ENCODE measurements at places on chromosomes 11 and 22.

GRCh38 chr11:129324533-129325175, 51.0 kb upstream of the BARX2 start:
- no peak for DNase-seq

DNA sequence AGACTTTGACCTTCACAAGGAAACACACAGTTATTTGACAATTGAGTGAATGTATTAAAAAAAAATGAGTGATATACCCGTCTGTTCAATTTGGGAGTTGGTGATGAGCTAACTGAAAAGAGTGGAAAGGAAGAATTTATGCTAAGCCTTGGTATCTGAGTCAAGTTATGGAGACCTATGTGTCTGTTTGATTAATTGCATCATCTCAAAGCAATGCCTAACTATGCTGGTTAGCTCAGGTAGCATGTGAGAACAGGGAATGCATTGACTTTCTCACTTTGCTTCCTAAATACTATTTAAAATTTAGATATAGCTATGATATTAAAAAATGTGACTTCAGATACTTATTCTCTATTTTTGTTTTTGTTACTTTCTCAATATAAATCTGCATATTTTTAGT, 110.5 kb downstream of the DDX10 start:
- no peak for DNase-seq

DNA sequence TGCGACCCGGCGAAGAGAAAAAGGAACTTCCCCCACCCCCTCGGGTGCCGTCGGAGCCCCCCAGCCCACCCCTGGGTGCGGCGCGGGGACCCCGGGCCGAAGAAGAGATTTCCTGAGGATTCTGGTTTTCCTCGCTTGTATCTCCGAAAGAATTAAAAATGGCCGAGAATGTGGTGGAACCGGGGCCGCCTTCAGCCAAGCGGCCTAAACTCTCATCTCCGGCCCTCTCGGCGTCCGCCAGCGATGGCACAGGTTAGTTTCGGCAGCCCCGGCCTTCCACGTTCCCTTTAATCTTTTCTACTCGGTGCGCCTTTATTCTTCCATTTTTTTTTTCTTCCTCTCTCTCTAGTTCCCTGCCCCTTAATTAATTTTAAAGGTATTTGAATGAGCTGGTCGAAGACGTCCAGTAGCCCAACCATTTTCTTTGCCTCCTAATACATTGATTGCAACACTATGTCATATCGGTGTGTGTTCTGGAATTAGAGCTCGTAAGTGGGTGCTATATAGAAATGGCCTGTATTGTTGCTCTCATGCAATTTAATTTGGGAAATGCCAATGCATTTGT, 537 bp downstream of the EP300 start:
- DNase-seq = no peak

DNA sequence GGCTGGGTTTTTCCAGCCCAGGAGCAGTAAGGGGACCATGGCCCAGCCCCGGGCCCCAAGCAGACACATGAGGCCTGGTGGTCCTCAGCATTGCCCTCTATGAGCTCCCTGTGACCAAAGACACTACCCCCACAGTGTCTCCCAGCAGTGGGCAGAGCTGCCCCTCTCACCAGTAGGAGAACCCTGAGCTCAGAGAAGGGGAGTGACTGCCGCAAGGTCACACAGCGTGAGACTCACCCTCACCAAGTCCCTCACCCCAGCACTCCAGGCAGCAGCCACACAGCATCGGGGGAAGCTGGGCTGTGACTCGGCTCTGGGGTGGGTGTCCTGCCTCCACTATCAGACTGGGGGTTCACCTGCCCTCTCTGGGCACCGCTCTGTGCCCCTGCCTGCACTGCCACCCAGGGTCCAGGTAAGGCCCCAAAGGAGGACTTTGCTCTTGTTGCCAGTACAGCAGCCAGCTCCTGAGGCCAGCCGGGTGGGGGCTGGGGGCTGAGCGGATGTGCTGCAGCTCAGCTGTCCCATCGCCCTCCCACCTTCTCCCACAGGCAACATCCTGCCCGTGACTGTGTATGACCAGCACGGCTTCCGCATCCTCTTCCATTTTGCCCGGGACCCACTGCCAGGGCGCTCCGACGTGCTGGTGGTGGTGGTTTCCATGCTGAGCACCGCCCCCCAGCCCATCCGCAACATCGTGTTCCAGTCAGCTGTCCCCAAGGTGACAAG, 7.9 kb upstream of the SH3BP1 start:
- DNase-seq = no peak

- DNase-seq = no peak
Measured at GRCh38 chr11:81989093-81989492, 744.6 kb downstream of the FAM181B start.

DNA sequence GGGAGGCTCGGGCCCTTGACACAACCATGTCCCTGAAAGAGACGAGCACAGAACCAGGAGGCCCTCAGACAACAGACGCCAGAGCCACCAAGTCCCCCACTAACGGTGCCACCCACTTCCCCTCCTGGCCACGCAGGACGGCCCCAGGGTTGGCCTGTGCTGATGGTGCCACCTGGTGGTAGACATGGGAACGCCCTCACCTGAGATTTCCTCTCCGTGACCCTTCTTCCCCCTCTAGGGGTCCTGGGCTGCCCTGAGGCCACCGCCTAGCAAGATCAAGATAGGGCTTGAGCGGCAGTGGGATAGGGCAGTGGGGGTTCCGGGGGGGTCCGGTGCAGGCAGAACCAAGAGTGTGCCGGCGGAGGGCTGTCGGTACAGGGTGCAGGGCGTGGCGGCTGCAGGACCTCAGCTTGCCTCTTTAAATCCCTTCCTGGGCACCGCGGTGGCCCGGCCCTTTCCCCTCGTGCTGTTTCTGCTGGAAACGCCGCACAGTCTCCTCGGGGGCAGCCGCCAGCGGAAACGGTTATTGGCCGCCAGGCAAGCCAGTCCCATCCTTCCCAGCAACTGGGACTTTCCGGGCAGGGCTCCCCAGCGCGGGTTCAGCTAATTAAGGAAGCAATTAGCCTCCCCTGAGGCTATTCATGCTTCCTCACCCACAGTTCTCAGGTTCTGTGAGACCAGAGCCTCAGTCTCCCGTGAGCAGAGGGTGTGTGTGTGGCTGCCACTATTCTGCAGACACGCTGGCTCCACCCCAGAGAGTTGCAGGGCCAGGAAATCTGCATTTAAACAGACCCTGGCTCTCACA, 5.5 kb upstream of the NFAM1 start:
- peak; percentile 69 for DNase-seq

GRCh38 chr22:49528420-49528720, 299.3 kb downstream of the BRD1 start:
- DNase-seq = no peak

GRCh38 chr11:68009391-68010089, 587 bp upstream of the ALDH3B1 start:
- DNase-seq = no peak

DNA sequence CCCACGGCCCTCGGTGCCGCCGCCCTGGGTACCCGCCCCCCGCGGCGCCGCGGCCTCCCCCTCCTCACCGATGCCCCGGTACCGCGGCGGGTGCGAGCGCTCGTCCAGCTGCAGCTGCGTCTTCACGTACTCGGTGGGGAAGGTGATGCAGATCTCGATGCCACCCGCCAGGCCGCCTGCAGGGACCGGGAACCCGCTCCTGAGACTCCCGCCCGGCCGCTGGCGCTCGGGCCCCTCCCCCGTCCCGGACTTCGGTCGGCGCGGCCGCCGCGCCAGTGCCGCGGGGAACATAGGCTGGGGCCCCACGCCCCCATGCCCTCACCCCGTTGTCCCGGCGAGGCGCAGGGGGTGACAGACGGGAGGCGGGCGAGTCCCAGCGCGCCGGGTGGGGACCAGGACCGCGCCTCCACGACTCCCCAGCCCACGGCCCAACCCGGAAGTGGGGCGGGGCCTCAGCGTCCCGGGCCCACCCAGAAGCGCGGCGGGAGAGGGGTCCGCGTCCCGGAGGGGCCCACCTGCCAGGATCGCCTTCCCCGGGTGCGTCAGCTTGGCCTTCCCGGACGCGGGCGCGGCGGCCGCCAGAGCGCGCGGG, 375 bp downstream of the SLC25A1 start:
- DNase-seq = no peak

- DNase-seq = no peak
Measured at GRCh38 chr11:120139316-120140069, 1.6 kb upstream of the TRIM29 start.

- DNase-seq = no peak
Measured at GRCh38 chr11:123505546-123506299, 75.7 kb downstream of the GRAMD1B start.

DNA sequence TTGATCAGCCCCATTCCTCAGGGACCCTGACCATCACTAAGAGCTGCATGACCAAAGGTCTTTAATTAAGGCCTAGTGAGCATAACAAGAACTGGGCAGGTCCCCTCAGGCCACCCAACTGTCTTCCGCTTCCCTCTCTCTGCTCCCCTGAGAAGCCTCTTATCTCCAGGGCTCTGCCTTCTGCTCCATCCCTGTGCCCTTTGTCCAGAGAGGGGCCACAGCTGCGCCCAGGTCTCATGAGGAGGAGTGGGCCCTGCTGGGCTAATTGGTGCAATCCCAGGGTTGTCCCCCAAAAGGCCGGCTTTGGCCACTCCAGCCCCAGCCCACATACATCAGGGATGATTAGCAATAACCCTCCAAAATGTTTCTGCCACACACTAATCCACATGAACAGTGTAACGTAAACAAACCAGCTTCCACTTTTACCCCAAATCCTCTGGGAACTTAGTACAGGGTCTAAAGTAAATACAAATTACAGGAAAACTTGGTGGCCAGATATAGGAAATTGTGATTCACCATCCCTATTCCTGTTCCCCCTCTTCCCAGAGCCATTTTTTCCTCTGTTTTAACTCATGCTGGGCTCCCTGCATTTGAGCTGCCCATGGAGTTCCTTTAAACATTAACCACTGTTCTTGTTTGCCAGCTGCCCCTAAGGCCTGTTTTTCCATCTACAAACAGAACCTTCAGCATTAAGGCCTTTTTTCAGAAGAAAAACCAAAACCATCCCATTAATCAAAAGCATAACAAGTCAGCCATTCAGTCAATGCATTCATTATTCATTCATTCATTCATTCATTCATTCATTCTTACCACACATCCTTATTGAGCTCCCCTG, 34.6 kb upstream of the CAVIN3 start:
- DNase-seq = no peak

DNA sequence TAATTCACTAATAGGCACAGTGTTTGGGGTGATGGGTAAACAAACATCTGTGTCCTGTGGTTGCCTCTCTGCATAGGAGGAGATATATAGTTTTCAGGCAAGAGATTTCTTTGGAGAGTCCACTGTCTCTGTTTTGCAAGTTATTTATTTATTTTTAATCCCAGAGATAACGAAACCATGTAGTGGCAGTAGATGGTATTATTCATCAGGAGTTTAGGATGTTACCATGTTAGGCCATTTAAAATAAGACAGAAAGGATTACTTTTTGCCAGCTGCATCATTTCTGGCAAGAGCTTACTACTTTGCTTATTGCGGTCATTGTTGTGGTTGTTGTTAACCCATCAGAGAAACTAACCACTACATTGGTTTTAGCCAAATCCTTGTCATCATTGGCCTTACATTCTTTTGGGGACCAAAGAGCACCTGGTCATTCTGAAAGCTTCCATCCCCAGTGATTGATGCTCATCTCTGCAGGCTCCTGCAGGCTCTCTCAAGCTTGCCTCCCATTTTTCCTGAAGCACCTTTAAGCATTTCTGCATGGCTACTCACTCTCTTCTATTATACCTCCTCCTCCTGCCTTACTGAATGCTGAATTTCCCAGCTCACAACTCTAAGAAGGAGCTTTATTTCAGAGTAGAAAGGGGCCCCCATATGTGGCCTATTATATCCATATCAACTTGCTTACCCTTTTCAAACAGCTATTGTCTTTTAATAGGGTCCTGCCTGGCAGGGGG, 84.4 kb downstream of the CSTPP1 start:
- no peak for DNase-seq

GRCh38 chr11:109486129-109486528, 64.1 kb downstream of the C11orf87 start:
- DNase-seq = no peak

GRCh38 chr11:105635466-105635865, 25.6 kb downstream of the GRIA4 start:
- DNase-seq = no peak

GRCh38 chr11:9276571-9276970, 11.4 kb upstream of the DENND5A start:
- no peak for DNase-seq

GRCh38 chr11:130652671-130653335, 204.4 kb downstream of the ADAMTS15 start:
- no peak for DNase-seq

GRCh38 chr22:42816336-42816735, 40.7 kb downstream of the ARFGAP3 start:
- no peak for DNase-seq

DNA sequence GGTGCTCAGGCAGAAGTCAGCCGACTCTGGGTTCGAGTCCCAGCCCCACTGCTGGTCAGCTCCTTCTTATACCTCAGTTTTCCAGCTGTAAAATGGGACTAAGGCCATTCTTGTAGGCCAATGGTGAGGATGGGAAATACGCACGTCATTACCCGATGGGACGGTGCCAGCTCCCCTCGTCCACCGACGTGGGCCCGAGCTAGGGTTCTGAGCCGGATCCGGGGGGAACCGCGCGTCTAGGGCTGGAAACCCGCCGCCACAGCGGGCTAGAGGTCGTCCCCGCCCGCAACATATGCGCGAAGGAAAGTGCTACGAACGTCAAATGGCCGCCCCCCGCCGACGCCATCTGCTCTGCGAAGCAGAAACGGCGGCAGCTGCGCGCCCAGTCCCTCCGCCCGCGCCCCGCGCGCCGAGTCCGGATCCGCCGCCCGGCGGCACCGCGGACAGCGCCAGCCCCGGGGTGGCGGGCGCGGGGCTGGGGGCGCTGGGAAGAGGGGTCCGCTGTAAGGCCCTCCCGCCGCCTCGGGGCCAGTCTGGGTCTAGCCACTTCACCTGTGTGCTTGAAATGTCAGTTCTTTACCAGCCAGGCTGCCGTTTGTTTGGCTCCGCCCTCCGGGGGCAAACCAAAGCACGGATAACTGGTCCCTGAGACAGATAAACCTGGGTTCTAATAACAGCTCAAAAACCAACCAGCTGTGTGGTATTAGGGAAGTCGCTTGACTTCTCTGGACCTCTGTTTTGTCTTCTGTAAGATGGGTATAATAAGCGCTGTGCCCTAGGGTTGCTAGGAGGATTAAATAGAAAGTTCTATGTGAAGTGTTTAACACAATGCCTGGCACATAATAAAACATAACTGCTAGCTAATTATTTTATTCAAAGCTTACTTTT, 103.5 kb upstream of the RCN1 start:
- no peak for DNase-seq

DNA sequence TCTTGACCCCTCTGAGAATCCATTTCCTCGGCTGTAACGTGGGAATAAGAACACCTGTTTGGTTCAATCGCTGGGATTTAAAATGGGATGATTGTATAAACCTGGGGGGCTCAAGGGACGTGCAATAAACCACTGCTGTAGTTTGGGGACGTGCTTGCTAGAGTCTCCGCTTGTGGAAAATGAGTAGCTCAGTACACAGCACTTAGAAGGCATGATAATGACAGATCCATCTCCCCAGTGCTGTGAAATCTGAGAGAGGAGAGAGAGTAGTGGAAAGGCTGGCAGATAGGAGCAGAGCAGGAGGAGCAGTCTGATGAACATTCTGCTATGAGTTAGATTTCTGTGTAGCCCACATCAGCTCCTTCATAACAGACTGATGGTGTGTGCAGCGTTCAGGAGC, 256.5 kb downstream of the MN1 start:
- DNase-seq = no peak

GRCh38 chr22:42922374-42923191, 65.5 kb upstream of the ARFGAP3 start:
- DNase-seq = no peak

GRCh38 chr11:110431674-110432073, 1.9 kb downstream of the FDX1 start:
- DNase-seq = no peak

Measured in stimulated activated CD8-positive, alpha-beta memory T cell treated with anti-CD3 and anti-CD28 coated beads, Interleukin-7, amount 100 ng/mL, for 1 hour (primary cell).